ENCODE measurements at places on chromosomes 5 and 9.

DNA sequence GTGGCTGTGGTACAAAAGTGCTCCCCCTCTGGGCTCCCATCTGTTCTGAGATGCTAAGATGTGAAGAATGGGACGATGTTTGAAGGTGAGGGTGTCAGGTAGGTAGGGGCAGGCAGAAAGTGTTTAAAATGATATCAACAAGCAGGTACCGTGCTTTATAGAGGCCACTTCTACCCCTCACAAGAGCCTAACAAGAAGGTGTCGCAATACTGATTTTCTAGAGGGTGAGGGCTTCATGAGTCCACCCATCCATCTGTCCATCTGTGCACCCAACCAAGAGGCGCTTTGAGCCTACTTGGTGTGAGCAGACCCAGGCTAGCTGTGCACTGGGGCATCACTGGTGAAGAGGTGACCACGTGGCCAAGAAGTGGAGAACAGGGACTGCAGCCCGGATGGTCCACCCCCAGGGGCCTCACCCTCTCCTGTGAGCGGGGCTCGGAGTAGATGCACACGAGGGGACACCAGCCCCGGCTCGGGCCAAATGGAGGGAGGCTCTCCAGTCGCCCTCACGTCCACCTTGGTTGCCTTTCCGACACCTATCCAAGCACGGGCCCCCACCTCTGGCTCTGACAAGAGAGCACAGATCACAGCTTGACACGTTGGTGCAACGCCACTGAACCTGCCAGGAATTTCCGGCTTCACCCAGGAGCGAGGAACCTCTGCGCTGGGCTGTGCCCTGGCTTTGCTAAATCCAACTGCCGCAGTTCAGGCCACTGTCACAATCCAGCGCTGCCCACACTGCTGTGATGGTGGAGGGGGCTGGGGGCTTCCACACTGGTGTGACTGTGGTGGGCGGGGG, 34.5 kb downstream of the CRB2 start:
- no peak for DNase-seq

- DNase-seq: peak; percentile 55
Observed at GRCh38 chr9:129962889-129963703, 79.9 kb downstream of the FNBP1 start.

DNA sequence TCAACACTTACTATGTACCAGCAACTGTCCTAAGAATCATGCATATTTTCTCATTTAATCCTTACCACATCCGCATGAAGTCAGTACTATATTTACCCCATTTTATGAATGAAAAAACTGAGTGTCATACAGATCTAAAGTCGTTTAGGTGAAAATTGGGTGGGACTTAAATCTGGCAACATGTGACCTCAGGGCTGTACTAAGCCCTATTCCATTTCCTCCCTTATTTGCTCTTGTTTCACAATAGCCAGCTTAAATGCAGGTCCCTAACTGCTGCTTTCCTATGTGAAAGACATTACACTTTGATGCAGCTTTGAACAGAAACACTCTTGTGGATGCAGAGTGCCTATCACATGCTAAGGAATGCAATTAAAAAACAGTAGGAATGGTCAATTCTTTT, 2.5 kb upstream of the RAB14 start:
- DNase-seq: no peak

DNA sequence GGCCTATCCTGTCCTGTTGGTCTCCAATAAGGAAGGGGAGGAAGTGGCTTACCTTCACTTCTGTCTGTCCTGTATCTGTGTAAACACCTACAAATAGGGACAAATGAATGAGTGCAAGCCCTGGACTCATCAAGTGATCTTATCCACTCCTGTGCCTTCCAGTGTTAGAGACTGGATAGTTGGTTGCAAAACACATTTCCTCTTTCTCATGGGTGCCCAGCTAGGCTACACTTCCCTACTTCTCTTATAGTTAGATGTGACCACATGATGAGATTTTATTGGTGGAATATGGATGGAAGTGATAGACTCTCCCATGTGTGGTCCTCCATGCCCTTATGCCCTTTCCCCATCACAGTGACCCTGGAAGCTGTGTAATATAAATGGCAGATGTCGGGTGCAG, 16.9 kb upstream of the PFDN1 start:
- DNase-seq: no peak

DNA sequence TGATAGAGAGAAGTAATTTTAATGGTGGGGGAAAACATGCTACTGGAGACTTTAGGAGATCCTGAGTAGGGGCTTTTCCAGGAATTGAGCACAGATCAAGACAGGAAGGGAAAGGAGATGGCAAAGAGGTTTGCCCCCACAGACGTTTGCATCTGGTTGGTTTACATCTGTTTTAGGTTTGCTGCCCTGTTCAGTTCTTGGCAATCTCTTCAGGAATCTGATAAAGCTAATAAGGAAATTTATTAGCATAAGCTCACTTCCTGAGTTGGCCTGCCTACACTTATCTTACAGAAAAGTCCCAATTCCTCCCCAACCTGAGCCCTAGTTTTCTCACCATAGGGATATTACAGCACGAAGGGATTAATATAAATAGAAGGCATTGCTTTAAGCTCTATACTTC, 3.4 kb upstream of the CFAP95 start:
- no peak for DNase-seq

DNA sequence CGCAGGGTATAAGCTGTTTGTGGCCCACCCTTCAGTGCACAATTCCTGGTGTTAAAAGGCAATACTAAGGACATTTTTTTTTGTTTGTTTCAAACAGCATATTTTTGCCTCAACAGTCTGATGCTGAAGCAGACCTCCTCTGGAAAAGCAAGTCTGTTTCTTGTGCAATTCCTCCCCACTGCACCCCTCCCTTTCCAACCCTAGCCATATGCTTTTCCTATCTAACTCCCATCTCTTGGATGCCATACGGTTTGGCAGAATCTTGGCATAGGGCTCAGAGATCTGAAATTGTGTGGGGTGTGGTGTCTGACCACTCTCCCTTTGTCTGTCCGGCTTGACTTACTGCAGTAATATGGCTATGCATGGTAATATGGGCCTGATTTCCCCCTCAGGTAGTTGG, 161.6 kb downstream of the TMEM38B start:
- DNase-seq: no peak

- no peak for DNase-seq
Observed at GRCh38 chr5:137368651-137369050, 130.5 kb downstream of the SPOCK1 start.

DNA sequence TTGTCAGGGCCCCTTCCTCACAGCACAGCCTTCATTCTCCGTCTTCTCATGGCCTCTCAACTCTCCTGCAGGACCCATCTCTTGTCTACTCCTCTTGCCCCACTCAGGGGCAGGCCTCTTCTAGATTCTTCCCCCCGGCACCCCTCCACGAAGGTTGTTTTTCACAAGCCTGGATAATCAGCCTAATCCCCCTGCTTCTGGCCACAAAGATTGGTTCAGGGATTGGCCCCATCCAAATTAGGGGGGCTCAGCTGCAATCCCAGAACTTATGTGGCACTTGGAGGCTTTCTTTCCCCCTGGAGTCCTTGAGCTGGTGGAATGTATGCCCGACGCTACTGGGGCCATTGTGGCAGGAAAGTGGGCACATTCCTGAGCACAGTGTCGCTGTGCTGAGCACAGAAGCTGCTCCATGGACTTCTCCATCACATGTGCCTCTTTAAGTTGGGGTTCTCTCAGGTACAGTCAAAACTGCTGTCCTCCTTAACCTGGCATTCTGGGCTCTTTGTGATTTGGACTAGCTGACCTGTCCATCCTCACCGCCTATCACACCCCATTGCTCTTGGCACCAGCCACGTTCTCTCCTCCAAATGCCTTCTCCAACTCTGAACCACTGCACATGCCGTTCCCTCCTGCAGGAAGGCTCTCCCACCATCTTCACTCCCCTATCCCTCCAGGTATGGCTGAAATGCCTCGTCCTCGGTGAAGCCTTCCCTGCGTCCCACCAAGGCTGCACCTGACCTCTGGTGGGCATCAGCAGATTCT, 66.8 kb upstream of the RNF130 start:
- DNase-seq: no peak

- DNase-seq: peak; percentile 66
Observed at GRCh38 chr5:16936150-16936988, at the start of gene MYO10. MYO10 (minus strand) TSS chr5:16936288; CDS start chr5:16935808, 480 bp downstream.

DNA sequence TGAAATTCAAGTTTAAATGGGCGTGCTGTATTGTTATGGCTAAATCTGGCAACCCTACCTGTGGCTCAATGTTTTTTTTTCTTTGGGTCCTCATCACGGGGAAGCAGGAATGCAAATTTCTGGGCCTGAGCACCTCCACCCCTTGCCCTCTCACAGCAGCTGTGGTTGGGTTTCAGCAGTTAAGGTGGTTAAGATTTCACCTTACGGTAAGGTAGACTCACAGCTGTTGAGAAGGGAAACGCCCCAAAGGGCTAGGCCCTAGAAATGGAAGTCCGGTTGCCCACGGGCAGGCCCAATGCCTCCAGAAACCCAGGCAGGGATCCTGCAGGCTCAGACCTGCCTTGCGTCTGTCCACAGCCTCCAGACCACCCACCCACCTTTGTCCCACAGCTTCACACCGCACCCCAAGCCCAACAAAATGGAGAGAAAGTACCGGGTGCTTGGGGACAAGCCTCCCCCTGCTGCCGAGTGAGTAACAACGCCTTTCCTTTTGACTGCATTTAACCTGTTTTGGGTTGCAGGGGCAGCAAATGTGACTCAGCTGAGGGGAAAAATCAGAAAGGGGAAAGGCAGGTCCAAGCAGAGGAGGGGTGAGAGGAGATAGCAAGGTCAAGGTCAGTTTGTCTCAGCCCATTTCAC, 48.1 kb upstream of the TDRD7 start:
- no peak for DNase-seq

DNA sequence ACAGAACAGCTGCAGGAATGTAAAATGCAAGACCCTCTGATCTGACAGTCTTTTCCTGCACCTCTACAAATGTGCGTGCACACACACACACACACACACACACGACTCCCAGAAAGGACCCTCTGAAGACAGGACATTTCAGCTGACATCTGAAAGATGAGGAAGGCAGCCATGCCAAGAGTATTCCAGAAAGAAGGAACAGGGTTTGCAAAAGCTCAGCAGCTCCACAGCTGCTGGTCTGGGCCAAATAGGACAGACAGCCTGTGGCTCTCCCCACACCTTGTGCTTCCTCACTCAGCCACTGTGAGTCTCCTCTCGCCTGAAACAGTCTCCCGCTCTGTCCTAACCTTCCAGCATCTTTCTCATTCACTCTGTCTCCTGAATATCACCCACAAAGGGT, 189.0 kb downstream of the PALM2AKAP2 start:
- DNase-seq: peak; percentile 38

- DNase-seq: peak; percentile 14
Observed at GRCh38 chr9:113523421-113524141, 60.1 kb downstream of the RGS3 start.

- no peak for DNase-seq
Observed at GRCh38 chr5:40687321-40687720, 7.6 kb downstream of the PTGER4 start.

DNA sequence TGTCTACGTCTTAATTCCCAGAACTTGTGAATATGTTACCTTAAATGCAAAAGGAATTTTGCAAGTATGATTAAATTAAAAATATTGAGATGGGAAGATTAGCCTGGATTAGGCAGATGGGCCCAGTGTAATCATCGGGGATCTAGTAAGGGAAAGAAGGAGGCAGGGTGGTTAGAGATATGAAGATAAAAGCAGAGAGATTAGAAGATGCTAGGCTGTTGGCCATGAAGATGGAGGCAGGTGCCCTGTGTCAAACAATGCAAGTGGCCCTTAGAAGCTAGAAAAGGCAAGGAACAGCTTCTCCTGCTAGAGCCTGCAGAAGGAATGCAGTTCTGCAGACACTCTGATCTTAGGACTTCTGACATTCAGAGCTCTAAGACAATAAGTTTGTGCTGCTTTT, 28.8 kb upstream of the ISOC1 start:
- DNase-seq: no peak

DNA sequence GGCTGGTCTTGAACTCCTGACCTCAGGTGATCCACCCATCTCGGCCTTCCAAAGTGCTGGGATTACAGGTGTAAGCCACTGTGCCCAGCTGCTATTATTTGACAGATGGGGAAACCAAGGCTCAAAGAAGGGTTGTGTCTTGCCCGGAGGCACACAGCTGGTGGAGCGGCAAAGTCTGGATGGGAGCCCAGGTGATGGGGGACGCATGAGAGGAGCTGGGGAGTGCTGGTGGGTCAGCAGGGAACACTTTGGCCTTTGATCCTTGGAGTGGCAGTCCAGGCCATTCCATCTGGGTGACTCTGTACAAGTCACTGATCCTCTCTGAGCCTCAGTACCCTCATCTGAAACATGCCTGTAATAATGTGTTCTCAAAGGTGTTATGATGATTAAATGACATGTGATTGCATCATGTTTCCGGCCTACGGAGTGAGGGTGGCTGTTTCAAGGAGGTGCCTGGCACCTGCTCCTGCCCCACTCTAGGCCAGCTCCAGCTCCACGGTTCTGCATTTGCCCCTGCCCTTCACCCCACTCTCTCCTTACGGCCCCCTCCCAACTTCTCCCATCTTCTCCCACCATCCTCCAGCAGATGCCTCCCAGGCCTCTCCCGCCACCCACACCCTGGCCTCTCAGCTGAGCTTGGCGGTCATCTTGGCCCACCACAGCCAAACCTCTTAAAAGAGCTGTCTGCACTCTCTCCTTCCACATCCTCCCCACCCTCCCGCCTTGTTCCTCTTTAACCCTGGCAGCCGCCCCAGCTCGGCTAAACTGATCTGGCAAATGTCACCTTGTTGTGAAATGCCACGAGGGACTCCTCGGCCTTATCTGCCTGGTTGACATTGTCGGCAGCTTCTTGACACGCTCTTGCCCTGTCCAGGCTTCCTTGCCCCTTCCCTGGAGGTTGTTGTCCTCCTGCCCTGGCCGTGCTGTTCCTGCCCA, 5.5 kb upstream of the DBN1 start:
- DNase-seq: peak; percentile 65

DNA sequence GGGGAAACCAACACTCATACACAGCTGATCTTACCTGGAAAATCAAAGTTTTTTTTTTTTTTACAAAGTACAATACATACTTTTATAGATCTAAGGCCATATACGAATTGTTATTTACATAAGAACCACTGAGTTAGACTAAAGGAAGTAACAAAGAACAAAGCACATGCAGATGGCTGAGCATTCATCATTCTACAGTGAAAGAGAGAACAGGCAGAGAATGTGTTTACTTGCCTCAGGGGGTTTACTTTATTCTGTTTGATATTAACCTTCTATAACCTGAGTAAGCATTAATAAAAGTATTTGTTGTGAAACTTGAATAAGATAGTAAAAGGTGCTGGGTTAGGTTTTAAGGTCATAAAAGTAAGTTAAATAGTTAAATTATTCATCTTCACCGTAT, 54.7 kb downstream of the SLC38A9 start:
- no peak for DNase-seq

GRCh38 chr5:87912419-87912818, 356.2 kb downstream of the TMEM161B start:
- DNase-seq: no peak

DNA sequence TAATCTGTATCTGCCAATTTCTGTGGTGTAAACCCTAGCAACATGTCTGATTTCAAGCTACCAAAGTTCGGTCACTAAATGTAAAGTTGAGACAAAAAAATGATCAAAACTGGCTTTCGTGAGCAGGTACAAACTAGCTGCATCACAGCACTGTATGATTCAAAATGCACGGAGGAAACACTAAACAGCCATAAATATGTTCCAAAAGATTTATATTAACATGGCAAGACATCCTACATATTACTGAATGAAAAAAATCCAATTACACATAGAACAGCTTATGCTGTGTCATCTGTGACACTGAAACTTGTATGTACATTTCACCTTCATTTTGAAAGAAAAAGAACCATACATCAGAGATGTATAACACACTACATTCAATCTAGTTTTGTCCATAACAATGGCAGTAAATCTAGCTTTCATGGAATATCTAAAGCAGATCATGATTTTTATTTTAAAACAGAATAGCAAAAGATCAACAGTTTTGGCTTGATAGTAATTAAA, 14.4 kb downstream of the GNAQ start:
- no peak for DNase-seq

- DNase-seq: peak; percentile 88
Observed at GRCh38 chr9:99433555-99433954, 211.5 kb downstream of the SEC61B start.
